GM04503 (cell line): ENCODE measurements at places on chromosomes 5 and 9.

DNA sequence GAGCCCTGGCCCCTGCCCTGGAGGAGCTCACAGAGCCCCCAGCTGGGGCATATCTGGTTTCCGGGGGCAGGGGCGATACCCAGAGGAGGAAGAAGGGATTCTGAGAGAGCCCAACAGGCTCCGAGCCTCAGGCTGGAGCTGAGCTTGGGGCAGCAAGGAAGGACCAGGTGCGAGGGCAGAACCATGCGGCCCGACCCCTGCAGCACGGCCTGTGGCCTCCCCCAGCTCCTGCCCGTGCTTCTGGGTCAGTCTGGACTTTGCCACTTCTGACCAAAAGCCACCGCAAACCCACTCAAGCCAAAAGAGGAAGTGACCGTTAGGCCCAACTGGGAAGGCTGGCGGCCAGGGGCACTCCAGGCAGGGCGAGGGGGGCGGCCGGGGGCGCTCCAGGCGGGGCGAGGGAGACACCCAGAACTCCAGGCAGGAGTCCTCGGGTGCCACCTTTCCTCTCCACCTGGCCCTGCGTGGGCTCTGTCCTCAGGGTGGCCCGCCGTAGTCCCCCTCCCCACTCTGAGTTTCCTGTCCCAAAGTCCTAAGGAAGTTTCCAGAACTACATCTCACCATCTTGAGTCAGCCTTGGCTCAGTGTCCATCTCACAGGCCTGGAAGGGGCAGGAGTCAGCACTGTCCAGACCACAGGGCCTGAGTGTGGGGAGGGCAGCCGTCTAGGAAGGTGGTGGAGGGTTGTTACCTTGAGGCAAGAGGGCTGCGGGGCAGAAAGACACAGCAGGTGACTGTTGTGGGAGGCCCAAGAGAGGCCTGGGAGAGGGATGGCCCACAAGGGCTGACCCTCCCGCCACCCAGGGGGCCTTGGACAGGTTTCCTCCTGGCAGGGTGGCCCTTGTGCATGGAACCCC, 946 bp upstream of the LTC4S start:
- DNase-seq: no peak

DNA sequence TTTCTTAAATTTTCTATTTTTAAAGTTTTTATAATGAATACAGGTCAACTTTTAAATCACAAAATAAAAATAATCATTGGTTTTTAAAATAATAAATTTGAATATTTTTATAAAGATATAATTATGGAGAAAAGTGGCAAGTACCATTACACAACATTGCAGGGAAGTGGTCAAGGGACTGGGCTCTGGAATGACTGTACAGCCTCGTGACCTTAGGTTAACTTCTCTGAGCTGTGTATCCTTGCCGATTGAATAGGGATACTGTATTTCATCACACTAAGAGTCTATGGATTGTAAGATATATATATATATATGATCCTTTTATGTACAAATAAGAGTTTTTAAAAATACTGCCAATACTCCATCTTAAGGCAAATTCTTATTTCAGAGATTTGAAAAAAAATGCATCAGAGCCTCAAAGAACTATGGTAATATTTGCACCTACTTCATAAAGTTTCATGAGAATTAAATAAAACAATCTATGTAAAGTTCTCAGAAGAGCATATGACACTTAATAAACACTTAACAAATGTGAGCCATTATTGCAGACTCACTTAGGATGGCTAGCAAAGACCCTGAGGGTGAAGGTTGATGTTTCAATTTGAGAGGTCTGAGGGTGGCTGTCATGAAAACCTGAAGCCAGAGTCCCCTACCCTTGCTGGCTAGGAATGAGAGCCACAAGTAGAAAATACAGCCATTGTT, 136.5 kb downstream of the CCDC192 start:
- no peak for DNase-seq

GRCh38 chr5:41517909-41518308, 7.5 kb upstream of the PLCXD3 start:
- no peak for DNase-seq

DNA sequence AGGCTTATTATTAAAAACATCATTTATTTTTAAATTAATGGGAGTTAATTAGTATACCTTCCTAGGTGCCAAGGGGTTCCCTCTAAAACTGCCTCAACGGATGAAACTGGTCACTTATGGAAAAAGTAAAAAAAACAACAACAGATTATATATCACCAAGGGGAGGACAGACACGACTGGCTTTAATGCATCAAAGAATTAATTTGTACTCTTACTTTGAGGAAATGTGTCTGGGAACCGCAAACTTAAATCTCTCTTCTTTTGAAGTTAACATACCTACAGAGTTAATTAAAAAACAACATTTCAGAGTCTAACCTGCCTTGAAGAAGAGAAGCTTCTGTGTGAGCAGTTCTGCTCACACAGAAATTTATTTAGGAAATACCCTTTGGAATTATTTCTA, 354.6 kb downstream of the LRRC70 start:
- DNase-seq: no peak

GRCh38 chr9:132366481-132366880, 11.7 kb upstream of the SETX start:
- DNase-seq: no peak

DNA sequence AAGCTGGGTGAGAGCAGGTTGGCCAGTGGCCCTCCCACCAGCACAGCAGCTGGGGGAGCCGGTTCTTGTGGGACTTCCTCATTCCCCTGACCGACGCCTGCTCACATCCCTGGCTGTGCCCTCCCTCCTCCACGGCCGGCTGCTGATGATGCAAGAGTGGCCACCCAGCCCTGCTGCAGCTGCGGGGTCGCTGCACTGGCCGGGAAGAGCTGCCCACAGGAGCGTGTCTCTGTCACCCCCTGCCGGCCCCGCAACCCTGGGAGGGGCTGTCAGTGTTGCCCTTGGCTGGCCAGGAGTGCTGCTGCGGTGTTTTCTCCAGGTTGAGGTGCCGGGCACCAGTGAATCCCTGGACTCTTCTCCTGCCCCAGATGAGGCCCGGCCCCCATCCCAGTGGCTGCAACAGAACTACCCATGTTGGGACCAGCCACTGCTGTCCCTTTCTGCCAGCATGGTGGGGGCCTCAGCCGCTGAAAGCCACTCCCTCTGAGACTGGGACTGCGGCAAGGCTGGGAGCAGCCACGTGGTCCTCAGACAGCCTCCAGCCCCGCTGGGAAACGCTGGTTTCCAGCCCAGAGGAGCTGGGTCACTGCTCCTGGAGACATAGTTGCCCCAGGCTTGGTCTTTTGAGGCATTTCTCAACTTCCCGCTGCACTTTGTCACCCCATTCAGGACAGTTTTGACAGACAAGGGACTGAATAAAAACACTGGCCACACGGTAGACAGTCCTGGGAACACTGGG, 739 bp downstream of the CARD9 start:
- peak; percentile 44 for DNase-seq

DNA sequence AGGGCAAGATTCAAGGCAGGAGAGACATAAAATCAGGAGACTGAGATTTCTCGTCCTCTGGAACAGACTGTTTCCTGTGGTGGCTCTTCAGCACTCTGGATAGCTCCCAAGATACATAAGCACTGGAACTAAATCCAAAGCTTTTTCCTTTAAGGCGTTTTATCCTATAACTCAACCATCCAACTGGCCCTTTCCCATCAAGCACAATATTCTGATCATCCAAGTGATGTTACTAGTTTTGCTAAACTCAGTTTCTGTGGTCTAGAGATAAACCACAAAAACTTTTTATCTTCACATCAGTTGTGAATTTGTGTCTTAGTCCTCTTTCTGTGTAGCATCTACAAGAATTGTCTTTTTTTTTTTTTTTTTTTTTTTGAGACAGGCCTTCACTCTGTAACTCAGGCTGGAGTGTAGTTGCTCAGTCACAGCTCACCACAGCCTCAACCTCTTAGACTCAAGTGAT, 299.4 kb downstream of the COX7C start:
- no peak for DNase-seq

DNA sequence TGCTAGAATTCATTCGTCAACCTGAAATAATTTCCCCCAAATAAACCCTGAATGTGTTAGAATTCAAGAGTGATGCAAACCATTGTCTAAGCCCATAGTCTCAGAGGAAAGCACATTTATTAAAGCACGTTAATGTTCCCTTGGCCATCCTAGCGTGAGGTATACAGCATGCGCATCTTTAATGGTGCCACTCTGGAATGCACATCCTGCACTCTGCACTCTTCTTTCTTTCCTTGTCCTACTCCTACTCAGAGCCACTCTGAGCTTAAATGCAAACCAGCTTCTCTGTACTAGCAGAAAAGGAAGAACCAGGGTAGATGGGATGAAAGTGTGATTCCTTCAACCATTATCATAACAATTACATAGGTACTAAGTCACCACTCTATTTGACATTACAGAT, 50.4 kb downstream of the ARL15 start:
- DNase-seq: no peak

DNA sequence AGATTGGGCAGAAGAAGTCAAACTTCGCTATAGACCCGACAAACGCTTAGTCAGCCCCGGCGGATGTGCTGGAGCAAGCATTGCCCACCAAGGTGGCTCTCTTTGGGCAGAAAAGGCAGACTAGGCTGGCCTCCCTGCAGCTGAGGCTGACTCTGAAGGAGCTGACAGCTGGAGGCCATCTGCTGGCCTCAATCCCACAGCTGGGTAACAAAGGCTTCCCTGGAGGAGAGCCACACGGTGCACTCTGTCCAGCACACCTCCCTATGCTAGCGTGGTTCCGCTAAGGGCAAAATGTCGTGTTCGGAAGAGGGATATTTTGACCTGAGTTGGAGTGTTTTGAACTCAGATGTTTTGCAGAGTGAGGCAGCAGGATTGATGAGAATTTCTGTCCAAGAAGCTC, 103.5 kb upstream of the PTCH1 start:
- DNase-seq: no peak

- no peak for DNase-seq
Measured at GRCh38 chr9:137482094-137482781, 23.1 kb upstream of the NSMF start.

DNA sequence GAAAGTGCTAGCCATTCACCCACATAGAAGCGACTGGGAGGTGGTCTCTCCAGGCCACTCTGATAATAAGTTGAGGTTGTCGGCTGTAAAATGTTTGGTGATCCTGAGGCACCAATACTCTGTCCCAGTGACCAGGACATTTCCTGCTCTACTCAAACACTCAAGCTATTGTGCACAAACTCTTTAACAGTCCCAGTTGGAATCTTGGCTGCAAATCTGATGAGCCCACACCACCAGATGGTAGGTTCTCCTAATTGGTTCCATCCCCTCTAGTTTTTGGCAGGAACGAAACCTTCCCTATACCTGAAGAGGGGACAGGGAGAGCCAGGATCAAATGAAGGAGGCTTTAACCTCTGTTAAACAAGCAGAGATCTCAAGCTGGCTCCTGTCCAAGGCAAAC, 14.3 kb downstream of the GRIA1 start:
- DNase-seq: no peak

GRCh38 chr5:174794931-174795672, 70.7 kb downstream of the MSX2 start:
- DNase-seq: no peak

DNA sequence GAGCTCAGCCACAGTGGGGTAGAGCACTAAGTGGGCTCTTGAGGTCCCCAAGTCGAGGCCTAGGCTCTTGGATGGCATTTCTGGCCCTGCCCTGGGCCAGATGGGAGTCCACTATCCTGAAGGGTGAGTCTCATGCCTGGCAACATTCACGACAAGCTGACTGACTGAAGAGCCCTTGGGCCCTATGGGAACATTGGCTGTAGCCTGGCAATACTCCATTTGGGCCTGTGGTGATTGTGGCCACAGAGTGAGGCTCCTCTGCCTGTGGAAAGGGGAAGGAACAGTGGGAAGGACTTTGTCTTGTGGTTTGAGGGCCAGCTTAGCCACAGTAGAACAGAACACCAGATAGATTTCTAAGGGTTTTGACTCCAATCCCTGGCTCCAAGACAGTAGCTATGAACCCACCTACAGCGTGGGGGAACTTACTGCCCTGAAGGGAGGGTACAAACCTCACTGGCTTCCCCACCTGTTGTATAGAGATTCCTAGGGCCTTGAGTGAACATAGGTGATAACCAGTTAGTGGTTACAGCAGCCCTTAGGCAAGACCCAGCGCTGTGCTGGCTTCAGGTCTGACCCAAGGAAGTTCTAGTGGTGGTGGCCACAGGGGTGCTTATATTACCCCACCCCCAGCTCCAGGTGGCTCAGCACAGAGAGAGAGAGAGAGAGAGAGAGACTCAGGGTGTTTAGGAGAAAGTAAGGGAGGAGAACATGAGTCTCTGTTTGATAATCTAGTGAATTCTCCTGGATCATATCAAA, 72.4 kb downstream of the KIAA0825 start:
- no peak for DNase-seq

- no peak for DNase-seq
Measured at GRCh38 chr5:64925123-64925522, 156.4 kb downstream of the CWC27 start.

DNA sequence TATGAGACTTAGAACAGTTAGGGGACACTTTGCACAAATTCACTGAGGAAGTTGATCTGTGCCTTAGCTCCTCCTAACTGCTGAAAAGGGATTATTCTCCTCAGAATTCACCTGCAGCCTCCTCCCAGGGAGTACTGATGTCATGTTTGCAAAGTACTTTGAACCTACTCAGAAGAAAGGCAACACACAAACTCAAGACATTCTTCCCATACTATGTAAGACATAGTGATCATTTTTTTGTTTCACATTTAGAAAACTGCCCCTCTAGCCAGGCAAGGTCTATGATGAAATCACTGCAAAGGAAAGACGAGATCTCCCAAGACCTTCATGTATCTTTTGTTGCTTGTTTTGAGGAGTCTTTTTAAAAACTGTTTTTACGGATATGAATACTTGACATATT, 10.6 kb upstream of the VLDLR start:
- no peak for DNase-seq

DNA sequence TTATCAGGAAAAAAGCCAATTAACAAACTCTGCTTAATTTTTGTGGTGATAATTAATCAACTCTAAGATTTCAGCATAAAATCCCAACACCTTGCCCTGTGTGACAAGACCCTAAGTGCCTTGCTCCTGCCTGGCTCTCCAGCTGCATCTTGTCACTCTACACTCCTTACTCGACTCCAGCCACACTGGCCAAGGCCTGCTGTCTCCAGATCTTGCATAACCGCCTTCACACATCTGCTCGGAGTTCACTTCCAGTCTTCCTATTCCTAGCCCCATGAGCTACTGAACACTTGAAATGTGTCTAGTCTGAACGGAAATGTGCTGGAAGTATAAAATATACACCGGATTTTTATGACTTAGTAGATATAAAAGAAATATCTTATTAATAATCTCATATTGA, 259.6 kb downstream of the EPB41L4A start:
- DNase-seq: no peak

GRCh38 chr5:147148715-147149114, 86.1 kb upstream of the STK32A start:
- DNase-seq: no peak

DNA sequence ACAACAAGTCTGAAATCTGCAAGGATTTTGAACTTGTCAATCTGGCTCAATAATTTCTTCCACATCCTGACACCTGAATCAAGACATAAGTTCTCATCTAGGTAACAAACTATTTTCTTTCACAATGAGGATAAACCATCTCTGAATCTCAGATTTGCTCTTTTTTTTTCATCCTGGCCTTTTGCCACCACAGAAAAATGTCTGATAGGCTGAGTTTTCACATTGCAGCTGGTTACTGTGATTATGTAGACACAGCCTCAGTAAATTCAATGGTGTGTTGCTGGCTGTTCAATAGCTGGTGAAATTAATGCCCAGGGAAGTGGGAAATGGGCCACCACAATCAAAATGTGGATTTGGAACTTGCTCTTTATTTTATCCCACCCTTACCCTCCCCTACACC, 2.8 kb upstream of the ADRA1B start:
- no peak for DNase-seq

GRCh38 chr9:106305428-106306133, 557.4 kb upstream of the ZNF462 start:
- DNase-seq: no peak
